ENCODE measurements at places on chromosomes 3 and 15.

DNA sequence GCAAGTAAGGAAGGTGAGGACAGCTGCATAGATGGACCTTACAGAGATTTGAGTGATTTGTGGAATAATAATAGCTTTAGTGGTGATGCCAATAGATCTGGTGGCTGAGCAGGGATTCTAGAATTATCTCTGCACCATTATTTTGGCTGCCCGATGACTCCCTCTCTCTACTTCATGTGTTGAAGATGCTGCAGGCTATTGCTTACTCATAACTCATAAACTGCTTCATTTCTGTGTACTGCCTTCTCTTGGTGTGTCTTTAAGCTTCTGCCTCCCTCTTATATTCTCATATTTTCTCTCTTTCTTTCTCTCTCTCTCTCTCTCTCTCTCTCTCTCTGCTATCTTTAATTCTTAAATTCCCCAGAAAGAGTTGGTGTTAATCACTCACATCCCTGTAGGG, 256.0 kb upstream of the TRIM42 start:
- no peak overlapping the region for H3K27ac ChIP-seq
- H3K4me1 ChIP-seq, result no peaks in the 10 kb centered on the region
- DNase-seq, result no peak
- no peaks in the 10 kb centered on the region for H3K27me3 ChIP-seq

DNA sequence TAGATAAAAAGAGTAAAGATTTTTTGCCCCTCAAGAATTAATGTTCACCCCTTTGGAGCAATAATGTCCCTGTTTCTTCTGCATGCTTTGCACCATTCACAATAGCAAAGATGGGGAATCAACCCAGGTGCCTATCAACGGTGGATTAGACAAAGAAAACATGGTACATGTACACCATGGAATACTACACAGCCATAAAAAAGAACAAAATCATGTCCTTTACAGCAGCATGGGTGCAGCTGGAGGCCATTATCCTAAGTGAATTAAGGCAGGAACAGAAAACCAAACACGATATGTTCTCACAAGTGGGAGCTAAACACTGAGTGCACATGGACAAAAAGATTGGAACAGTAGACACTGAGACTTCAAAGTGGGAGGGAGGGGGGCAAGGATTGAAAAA, 35.2 kb downstream of the AAGAB start:
- no peak overlapping the region for H3K4me3 ChIP-seq
- H3K4me1 ChIP-seq, result peaks cover 25% of the 10 kb centered on the region
- H3K27me3 ChIP-seq, result no peaks in the 10 kb centered on the region
- H3K27ac ChIP-seq, result no peak overlapping the region

DNA sequence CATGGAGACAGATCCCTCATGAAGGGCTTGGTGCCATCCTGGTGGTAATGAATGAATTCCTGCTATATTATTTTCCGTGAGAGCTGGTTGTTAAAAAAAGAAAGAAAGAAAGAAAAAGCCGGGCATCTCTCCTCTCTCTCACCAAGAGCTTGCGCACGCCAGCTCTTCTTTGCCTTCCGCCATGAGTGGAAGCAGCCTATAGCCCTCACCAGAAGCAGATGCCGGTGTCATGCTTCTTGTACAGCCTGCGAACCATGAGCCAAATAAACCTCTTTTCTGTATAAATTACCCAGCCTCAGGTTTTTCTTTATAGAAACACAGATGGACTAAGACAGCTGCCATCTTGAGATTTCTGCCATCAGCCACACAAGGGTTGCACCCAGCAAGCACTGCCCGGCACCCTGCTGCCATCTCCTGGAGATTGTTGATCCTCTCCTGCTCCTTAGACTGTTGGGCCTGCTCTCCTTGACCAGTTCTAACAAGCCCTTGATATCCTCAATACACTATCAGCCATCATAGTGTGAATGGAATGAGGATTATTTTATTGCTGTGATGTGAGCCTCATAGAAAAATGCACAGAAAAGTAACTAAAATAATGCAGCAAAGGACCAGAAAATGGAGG, 3.5 kb upstream of the AHSG start:
- no peak for DNase-seq
- no peaks in the 10 kb centered on the region for H3K4me1 ChIP-seq
- no peaks in the 10 kb centered on the region for H3K27me3 ChIP-seq
- no peak overlapping the region for H3K4me3 ChIP-seq
- no peak overlapping the region for H3K27ac ChIP-seq

GRCh38 chr3:79516795-79517194, 251.0 kb downstream of the ROBO1 start:
- peaks cover 5% of the 10 kb centered on the region for H3K4me1 ChIP-seq
- H3K27ac ChIP-seq, result no peak overlapping the region
- peaks cover 7% of the 10 kb centered on the region for H3K27me3 ChIP-seq
- no peaks in the 10 kb centered on the region for H3K36me3 ChIP-seq
- no peak for DNase-seq
- H3K4me3 ChIP-seq, result no peak overlapping the region

DNA sequence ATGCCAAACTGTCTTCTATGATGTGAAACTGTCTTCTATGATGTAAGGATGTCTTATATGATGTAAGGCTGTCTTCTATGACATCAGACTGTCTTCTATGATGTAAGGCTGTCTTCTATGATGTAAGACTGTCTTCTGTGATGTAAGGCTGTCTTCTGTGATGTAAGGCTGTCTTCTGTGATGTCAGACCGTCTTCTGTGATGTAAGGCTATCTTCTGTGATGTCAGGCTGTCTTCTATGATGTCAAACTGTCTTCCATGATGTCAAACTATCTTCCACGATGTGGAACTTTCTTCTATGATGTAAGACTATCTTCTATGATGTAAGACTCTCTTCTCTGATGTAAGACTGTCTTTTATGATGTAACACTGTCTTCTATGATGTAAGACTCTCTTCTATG, 27.9 kb downstream of the MGLL start:
- peaks cover 49% of the 10 kb centered on the region for H3K36me3 ChIP-seq
- H3K27me3 ChIP-seq, result no peaks in the 10 kb centered on the region
- H3K4me1 ChIP-seq, result no peaks in the 10 kb centered on the region
- no peak for DNase-seq
- H3K4me3 ChIP-seq, result no peak overlapping the region

- no peak for DNase-seq
- H3K27me3 ChIP-seq, result no peaks in the 10 kb centered on the region
- H3K36me3 ChIP-seq, result no peaks in the 10 kb centered on the region
- no peaks in the 10 kb centered on the region for H3K4me1 ChIP-seq
Measured at GRCh38 chr3:134939978-134940377, 144.9 kb downstream of the EPHB1 start.

GRCh38 chr3:74036568-74036967, 411.8 kb upstream of the PDZRN3 start:
- H3K36me3 ChIP-seq, result no peaks in the 10 kb centered on the region
- no peak overlapping the region for H3K4me3 ChIP-seq
- no peaks in the 10 kb centered on the region for H3K27me3 ChIP-seq
- no peak for DNase-seq

DNA sequence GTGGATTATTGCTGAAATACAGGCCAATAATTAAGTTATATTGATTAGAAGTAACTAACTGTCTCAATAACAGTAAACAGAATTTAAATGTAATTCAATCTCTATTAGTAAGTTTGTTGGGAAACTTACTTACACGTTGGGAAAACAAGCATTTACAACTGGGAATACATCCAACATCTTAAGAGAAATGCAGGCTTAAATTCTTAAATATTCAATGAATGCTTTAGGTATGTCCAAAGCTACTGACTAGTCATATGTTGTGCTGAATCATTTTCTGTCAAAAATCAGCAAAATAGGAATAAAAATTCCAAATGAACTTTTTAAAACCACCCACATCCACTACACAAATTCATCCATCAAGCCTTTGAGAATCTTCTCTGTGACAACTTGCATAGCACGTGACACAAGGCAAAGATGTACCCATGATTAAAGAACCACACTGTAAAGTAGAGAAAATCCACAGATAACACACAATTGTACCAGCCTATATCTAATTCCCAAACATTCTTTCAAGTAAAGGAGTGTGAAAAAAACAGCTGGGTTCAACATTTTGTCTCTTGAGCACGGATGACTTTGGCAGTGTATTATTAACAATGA, 60.0 kb downstream of the NMNAT3 start:
- H3K27ac ChIP-seq, result no peak overlapping the region
- H3K36me3 ChIP-seq, result no peaks in the 10 kb centered on the region
- no peaks in the 10 kb centered on the region for H3K27me3 ChIP-seq
- DNase-seq, result no peak
- H3K4me1 ChIP-seq, result no peaks in the 10 kb centered on the region
- no peak overlapping the region for H3K4me3 ChIP-seq

- H3K27ac ChIP-seq, result no peak overlapping the region
- no peak for DNase-seq
- H3K36me3 ChIP-seq, result no peaks in the 10 kb centered on the region
- H3K4me3 ChIP-seq, result no peak overlapping the region
- no peaks in the 10 kb centered on the region for H3K4me1 ChIP-seq
- no peaks in the 10 kb centered on the region for H3K27me3 ChIP-seq
Measured at GRCh38 chr3:73568371-73568862, 56.3 kb downstream of the PDZRN3 start.

- H3K36me3 ChIP-seq, result no peaks in the 10 kb centered on the region
- H3K27me3 ChIP-seq, result no peaks in the 10 kb centered on the region
- DNase-seq, result no peak
- no peak overlapping the region for H3K27ac ChIP-seq
- no peak overlapping the region for H3K4me3 ChIP-seq
Measured at GRCh38 chr15:78223396-78224022, 10.9 kb downstream of the ACSBG1 start.

DNA sequence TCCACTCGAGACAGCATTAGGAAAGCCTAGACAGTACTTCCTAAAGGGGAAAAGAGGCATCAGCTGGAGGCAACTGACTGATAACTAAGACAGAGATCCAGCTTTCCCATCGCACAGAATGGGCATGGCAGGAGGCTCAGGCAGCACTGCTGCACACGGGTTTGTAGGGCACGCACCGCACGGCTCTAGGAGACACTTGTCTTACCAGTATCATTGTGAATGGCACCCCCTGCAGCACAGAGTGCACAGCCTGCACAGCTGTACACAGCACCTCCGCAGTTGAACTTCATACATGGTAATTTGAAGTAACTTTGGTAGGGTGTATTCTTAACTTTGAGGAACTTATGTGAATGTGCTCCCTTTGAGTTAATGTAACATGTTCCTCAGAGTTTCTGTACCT, 281.6 kb downstream of the PLCL2 start:
- H3K36me3 ChIP-seq, result no peaks in the 10 kb centered on the region
- H3K27ac ChIP-seq, result no peak overlapping the region
- H3K4me1 ChIP-seq, result no peaks in the 10 kb centered on the region
- no peak overlapping the region for H3K4me3 ChIP-seq

DNA sequence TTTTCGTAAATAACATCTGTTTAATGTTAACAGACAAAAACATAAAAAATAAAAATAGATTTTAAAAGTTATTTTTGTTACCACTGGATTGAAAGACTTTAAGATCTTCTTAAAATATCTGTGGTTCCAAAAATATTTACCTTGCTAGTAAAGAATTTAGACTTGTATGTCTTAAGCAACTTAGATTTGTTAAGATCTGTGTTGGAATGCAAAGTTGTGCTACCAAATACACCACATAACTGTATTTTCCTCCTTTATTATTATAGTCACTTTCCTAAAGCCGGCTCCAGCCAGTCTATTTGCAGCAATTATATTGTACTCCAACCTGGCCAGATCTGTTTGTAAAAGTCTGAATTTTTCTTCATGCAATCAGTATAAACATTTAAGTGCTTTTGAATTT, 63.7 kb downstream of the SPRED1 start:
- no peaks in the 10 kb centered on the region for H3K4me1 ChIP-seq
- H3K27ac ChIP-seq, result no peak overlapping the region
- H3K36me3 ChIP-seq, result no peaks in the 10 kb centered on the region
- H3K27me3 ChIP-seq, result no peaks in the 10 kb centered on the region

DNA sequence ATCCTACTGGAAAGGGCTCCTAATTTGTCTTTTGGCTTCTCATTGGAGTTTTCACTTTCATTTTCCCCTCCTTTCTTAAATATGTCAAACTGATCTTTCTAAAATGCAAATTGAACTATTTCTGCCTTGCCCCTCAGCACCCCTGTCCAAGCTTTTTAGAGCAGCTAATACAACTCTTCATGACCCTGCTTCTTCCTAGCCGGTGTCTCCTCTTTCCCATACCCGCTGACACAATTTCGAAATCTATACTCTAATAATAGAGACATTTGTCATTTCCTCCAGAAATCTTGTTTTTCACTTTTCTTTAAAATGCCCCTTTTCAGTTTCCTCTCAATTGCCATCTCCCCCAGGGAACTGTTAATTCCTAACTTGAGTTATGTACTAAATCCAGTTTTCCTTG, 2.9 kb upstream of the EPHA3 start:
- no peaks in the 10 kb centered on the region for H3K27me3 ChIP-seq
- H3K27ac ChIP-seq, result no peak overlapping the region
- no peak for DNase-seq
- peaks cover 3% of the 10 kb centered on the region for H3K4me1 ChIP-seq

GRCh38 chr3:120864541-120864940, 43.5 kb upstream of the STXBP5L start:
- no peak for DNase-seq
- no peaks in the 10 kb centered on the region for H3K36me3 ChIP-seq
- H3K27ac ChIP-seq, result no peak overlapping the region
- H3K4me1 ChIP-seq, result no peaks in the 10 kb centered on the region
- H3K4me3 ChIP-seq, result no peak overlapping the region
- no peaks in the 10 kb centered on the region for H3K27me3 ChIP-seq

DNA sequence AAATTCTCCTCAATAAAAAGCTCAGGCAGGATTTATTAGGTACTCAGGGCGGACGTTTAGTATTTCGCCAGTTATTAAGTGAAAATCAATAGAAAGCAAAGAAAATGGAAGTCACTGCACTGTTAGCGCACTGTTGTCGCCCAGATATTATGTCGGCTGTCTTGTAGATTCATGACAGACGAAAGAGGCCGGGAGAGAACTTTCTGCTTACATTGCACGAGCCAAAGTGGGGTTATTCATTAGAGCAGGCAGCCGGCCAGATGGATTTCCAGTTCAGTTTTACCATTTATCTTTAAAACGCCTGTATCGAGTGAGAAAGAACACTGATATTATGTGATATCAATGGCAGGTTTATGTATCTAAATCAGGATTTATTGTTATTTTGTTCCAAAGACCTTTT, 866.0 kb upstream of the NR2F2 start:
- H3K4me3 ChIP-seq, result no peak overlapping the region
- H3K4me1 ChIP-seq, result no peaks in the 10 kb centered on the region
- no peak overlapping the region for H3K27ac ChIP-seq
- no peak for DNase-seq

All from esophagus squamous epithelium (tissue), 5 donors.